Uterine smooth muscle cell (primary cell): ENCODE measurements at places on chromosomes 4 and X. TPM values are rescaled to one million over a fixed set of nuclear protein-coding genes. Genes with fewer than 3 reads are reported as not detected.

Gene MAGEE1
- total RNA-seq = 1.1 and 1.6 TPM in 2 replicates

Gene SLC7A11
- 94.2 and 98.3 TPM in 2 replicates for total RNA-seq

Gene NUDT10
- total RNA-seq = 6.2 and 6.3 TPM in 2 replicates

Gene RAPGEF2
- total RNA-seq = 39.8 and 48.4 TPM in 2 replicates

Gene USP27X
- 2.7 and 3.4 TPM in 2 replicates for total RNA-seq

Gene DGAT2L6
- not detected in 2 replicates for total RNA-seq

Gene MEPE
- not detected in 2 replicates for total RNA-seq

Gene USP53
- 70.6 and 99.2 TPM in 2 replicates for total RNA-seq

Gene ADRA2C
- 1.2 and 1.5 TPM in 2 replicates for total RNA-seq

Gene XAGE5
- total RNA-seq = not detected in 2 replicates

Gene MAOB
- total RNA-seq = 0.37 and 0.66 TPM in 2 replicates
